ENCODE measurements at places on chromosomes 5 and 9.

- no peak for DNase-seq
Measured at GRCh38 chr9:92530893-92531292, 4.9 kb downstream of the ECM2 start.

DNA sequence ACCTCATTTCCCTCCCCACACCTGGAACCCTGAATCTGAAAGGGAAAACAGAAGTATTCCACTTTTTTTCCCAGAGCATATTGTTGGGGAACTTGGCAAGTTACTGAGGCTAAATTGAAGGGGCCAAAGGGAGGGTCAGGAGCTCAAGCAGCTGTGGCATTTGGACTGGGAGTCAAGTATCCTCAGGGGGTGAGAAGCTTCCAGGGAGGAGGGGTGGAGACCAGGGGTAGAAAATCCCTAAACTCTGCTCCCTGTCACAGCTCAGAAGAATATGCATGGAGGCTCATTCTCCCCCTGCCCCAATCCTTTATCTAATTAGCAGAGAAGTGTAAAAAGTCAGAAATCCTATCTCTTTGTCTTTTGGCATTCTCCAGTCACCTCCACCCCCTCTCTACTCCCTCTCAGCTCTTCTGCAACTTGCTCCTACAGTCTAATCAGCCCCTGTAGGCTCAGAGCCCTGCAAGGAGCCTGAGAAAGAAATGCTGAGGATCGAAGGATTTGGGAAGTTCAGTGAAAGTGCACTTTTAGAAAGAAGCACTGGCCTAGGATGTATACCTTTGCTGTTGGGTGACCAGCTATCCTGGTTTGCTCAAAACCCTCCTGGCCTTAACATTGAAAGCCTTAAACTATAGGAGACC is 5.7 kb upstream of the WNT8A start:
- no peak for DNase-seq

DNA sequence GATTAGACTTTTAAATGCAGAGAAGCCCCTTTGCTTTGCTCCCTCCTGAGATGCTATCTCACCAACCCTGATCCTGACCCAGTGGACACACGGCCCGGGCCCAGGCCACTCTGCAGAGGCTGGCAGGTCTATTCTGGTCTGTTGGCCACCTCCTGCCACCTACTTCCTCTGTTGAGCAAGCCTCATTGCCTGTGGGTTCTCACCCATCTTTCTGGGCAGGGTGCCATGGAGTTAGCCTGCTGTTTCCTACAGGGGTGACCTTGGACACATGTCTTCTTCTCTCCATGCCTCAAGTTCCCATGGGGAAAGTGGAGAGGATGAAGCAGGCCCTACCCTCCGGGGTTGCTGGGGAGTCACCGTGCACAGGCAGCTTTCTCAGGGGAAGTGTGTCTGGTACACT is 266.2 kb upstream of the IRX1 start:
- DNase-seq, result no peak

DNA sequence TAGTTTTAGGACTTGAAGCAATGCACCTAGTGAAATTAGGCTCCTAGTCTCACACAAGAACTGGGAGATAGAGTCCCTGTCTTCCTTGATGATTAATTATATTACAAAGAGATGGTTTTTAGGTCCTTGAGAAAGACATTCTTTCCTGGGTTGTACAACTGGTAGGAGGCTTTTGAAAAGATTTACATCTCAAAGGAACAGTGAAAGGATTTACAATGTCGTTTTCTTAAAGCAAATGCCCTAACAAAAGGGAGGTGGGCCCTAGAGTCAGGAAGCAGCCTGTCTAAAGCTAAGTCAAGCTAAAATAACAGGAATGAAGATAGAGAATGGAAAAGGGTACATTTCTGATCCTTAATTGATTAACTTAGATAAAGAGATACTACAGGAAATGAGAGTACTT is 102.2 kb upstream of the IL7R start:
- no peak for DNase-seq

GRCh38 chr5:18018472-18018871 is 384.2 kb downstream of the TAF11L14 start:
- no peak for DNase-seq

- DNase-seq, result peak; percentile 86
Measured at GRCh38 chr9:36572515-36573418, at the start of gene MELK. Gene MELK, plus strand, starts transcription at chr9:36572895. Its CDS starts 8,787 bp downstream, at chr9:36581682.

Data from activated CD4-positive, alpha-beta T cell treated with anti-CD3 and anti-CD28 coated beads, Interleukin-2, Interleukin-4, amounts not matched to agents 100 ng/mL and 50 ng/mL, durations not matched to agents 16 hours and 8 hours (primary cell).